ENCODE measurements at places on chromosomes 13 and 19. TPM values are rescaled to one million over a fixed set of nuclear protein-coding genes. Genes with fewer than 3 reads are reported as not detected.
A peak's percentile ranks its signal among the peaks of the same experiment; 100 is the strongest.

- no peak for DNase-seq
These were observed at the start of gene ERICH6B for GRCh38 chr13:45615501-45616101. Gene ERICH6B (minus strand): TSS chr13:45615739. CDS start chr13:45597005, 18,734 bp downstream.

GRCh38 chr13:98386637-98387036 lies 190.3 kb downstream of the STK24 start:
- no peak for DNase-seq

Gene CEBPA
- 2.2 TPM for total RNA-seq

Gene ZNF211
- 31.7 TPM for total RNA-seq

DNA sequence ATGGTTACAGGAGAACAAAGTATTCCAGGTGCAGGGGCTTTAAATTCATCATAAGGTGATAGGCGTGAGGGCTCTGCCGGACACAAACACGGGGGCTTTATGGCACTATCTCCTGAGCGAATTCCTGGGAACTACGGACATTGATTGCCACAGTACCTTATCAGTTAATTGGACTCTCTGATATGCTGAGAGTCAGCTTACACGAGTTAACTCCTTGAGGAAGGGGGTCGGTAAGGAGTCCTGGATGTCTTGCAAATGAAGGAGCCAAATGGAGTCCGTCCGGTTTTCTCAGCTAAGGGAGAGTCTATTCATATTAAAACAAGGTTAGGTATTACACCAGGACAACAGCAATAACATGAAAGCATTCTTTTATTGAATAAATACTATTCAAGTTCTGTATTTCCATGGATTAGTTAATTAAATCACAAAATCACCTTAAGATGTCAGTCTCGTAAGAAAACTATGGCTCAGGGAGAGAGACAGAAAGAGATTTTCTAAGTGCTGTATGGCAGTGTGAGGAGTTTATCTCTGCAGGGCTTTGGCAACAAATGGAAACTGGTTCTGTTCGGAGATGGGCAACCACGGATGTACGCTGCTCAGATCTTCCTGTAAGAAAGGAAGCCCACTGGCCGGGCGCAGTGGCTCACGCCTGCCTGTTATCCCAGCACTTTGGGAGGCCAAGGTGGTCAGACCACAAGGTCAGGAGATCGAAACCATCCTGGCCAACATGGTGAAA lies 26.2 kb upstream of the HIF3A start:
- no peak for DNase-seq

DNA sequence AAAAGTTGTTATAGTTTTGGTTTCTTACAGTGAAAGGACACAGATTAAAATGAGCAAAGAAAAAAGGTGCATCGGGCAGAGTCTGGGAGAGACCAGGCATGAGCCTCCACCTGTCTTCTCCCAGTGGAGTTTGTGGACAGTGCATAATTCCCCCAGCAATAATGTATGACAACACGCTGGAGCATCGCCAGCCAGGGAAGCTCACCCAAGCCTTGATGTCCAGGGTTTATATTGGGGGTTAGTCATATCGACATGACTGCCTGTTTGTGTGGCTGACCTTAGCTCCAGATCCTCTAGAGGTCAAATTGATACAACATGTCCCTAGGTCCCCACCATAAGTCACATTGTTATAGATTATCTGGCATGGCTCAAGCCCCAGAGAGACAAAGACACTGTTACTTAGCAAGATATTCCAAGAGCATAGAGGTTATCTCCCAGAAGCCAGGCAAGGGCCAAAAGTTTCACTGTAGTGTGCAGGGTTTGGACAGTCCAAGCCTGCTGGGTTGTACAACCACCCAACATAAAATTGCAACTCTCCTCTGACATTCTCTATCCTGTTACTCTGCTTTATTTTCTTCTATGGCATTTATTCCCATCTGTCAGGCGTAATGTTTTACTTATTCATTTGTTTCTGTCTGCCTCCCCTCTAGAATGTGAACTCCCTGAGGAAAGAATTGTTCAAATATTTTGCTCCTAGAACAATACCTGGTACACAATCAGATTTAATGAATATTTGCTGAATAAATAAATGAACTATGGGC lies 5.6 kb upstream of the KLK13 start:
- no peak for DNase-seq

Gene NCR1
- total RNA-seq = not detected

Gene FAM216B
- total RNA-seq = 2.9 TPM

DNA sequence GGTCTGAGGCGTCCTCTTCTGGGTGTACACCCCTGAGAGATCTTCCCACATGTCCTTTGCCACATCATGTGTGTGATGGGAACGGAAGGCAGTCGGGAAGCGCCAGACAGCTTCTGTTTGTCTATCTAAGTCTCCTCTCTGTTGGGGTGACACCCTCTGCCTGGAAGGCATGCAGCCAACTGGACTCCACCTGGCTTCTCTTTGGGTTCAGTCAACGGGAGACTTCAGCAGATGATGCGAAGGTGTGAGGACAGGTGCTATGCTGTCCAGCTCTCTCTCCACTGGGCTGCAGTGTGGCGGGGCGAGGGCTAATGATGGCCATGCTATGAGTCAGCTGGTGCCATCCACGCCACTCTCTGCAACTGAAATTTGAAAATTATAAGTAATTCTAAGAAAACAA lies 14.3 kb upstream of the SBK3 start:
- DNase-seq = peak; percentile 36

DNA sequence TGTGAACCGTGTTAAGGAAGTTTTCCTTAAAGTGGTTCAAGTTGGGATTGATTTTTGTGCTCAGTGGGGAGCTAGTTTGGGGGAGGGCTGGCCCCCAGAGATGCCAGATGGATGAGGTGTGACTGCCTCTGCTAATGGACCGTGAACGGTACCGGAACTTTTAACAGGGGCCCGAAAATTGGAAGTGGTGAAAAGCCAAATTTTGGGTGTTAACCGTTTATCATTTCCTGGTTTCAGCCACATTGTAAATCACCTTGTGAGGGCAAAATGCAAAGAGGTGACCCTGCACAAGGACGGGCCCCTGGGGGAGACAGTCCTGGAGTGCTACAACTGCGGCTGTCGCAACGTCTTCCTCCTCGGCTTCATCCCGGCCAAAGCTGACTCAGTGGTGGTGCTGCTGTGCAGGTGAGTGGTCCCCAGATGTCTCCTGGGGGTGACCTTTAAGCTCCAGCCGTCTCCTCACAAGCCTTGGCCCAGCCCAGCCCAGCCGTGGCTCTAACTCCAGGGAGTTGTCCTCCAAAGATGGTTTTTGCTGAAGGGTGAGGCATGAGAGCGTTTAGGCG lies 18.2 kb downstream of the UPF1 start:
- DNase-seq = no peak

Gene TBCB
- total RNA-seq = 145 TPM

Gene ERCC2
- total RNA-seq = 20.6 TPM

GRCh38 chr19:3163230-3163886 lies 15.2 kb upstream of the S1PR4 start:
- peak; percentile 88 for DNase-seq

Gene ZNF681
- 16.2 TPM for total RNA-seq

Gene MCF2L
- total RNA-seq = 109 TPM

All from cerebellum (tissue), 4 donors.